ENCODE measurements at places on chromosomes 3 and 15.

DNA sequence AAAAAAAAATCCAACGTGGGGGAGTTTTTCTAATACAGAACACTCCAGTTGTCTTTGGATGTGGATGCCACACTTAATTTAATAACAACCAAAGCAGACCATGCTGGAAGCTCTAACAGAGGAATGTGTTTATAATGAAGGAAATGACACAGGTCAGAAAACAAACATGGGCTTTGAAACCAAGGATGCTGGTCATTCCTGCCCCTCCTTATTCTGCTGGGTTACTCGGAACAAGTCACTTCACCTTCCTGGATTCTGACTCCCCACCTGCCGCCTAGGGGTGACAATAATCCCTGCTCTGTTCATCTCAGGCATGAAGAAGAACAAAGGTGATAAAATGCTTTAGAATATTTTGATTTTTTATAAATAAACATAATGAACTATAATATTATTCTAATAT lies 240.9 kb upstream of the ADAMTS9 start:
- DNase-seq: no peak

DNA sequence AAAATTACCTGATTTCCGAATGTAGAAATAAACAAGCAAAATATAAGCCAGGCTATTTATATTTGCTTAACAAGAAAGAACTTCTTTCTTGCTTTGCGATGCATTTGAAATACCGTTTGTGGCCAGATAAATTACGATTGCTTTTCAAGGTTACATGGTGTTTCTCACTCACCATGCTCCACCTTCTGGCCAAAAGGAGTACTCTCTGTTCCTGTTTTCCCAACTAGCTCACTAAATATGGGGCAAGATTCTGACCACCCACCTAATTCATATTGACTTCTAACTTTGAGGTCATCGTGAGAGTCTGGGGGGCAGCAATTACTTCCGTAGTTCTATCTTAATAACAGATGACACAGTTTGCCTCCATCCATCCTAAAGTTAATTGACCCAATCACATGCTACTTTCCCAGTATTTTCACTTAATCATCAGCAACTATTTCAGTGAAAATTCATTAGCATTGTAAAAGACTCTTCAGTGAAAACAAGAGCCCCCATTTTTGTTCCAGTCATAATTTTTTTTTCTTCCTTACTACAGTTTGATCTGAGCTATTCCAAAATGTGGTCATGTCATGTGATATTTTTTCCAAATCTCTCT lies 25.9 kb downstream of the ACP3 start:
- no peak for DNase-seq

DNA sequence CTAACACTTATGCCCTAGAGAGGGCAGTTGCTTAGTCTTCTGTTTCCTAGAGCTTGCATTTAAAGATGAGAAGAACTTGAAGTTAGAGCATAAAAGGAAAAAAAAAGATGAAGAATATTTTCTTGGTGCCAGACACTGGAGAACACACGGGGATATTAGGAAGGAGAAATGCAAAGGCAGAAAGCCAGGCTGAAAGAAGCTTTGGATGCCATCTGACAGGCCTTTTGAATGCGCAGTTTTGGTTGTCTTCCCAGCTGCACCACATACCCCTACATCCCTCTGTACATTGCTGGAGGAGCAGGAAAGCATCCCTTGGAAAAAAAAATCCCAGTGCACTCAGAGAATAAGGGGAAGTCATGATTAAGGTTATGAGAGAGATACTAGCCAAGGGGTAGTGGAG lies 378.9 kb downstream of the GAP43 start:
- DNase-seq: no peak

GRCh38 chr15:27448234-27448633 lies 477.3 kb downstream of the GABRG3 start:
- no peak for DNase-seq

DNA sequence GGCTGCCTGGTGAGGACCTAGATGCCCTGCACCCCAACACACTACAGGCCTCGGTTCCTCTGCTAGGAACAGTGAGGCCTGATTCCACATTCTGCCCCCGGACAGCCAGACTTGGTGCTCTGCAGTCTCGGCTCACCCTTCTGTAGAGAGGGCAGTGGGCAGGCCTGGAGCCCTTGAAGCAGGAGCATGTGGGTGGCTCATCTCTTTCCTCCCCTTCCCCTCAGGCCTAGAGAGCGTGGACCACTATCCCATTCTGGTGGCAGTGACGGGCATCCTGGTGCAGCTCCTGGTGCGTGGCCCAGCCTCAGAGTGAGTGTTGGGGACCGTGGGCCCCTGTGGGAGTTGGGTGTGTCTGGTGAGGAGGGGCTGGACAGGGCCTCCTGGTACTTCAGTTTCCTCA lies 3.3 kb downstream of the AMIGO3 start:
- no peak for DNase-seq

GRCh38 chr3:177102553-177102952 lies 94.7 kb downstream of the TBL1XR1 start:
- no peak for DNase-seq

- DNase-seq: no peak
These were observed 140.4 kb downstream of the NEK10 start for GRCh38 chr3:27228805-27229204.

- DNase-seq: no peak
These were observed 98.0 kb upstream of the RORA start for GRCh38 chr15:61327019-61327631.

DNA sequence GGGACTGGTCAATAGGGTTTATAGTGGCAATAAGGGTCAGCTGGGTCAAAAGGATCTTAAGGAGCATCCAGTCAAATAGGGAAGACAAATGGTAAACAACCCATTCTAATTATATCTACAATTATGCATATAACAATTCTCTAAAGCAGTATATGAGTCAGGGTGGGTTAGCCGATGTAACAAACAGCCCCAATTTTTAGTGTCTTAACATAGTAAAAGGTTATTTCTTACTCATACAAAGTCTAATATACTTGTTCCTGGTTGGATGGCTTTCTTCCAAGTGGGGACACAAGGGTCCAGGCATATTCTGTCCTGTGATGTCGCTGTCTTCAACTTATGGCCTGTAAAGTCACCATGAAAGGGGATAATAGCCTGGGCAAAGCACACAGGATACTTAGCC lies 97.9 kb upstream of the GALNT15 start:
- DNase-seq: no peak

GRCh38 chr3:141294301-141294700 lies 62.7 kb downstream of the PXYLP1 start:
- no peak for DNase-seq

GRCh38 chr3:138186221-138186620 lies 880 bp upstream of the ARMC8 start:
- DNase-seq: no peak

DNA sequence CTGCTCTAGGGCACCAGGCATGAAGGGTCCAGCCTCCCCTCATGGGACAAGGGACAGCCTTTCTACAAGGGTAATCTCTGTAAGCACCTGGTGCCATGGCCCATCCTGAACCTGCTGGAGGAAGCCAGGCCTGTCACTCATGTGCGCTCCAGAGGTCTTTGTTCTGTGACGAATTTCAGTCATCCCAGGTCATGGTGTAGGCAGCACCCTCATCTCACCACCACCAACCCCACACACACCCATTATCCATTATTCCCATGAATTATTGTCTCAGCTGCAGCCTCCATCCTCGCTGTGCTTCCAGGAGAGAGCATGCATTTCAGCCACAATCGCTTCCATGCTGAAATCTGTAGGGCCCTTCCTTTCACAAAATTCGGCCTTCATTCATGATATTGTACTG lies 419.3 kb downstream of the EPHB1 start:
- no peak for DNase-seq

DNA sequence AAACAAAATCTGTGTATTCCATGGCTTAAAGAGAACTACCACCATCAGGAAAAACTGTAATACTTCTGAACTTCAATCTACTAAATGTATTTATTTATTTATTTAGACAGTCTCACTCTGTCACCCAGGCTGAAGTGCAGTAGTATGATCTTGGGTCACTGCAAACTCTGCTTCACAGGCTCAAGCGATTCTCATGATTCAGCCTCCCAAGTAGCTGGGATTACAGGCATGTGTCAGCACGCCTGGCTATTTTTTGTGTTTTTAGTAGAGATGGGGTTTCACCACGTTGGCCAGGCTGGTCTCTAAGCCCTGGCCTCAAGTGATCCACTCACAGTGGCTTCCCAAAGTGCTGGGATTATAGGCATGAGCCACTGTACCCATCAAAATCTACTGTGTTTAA lies 202.3 kb upstream of the POU1F1 start:
- no peak for DNase-seq

GRCh38 chr3:9909221-9910013 lies 6.8 kb downstream of the IL17RE start:
- no peak for DNase-seq

- DNase-seq: no peak
These were observed 38.3 kb upstream of the PSMD6 start for GRCh38 chr3:64061628-64062027.

- no peak for DNase-seq
These were observed 54.4 kb upstream of the LRRFIP2 start for GRCh38 chr3:37228749-37229148.

DNA sequence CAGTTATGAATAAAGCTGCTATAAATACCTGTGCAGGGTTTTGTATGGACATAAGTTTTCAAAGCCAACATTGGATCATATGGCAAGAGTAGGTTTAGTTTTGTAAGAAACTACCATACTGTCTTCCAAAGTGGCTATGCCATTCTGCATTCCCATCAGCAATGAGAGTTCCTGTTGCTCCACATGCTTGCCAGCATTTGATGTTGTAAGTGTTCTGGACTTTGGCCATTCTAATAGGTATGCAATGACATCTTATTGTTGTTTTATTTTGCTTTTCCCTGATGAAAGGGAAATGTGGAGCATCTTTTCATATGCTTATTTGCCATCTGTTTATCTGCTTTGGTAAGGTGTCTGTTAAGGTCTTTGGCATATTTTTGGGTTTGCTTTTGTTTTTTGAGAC lies 22.2 kb upstream of the BLM start:
- DNase-seq: no peak

DNA sequence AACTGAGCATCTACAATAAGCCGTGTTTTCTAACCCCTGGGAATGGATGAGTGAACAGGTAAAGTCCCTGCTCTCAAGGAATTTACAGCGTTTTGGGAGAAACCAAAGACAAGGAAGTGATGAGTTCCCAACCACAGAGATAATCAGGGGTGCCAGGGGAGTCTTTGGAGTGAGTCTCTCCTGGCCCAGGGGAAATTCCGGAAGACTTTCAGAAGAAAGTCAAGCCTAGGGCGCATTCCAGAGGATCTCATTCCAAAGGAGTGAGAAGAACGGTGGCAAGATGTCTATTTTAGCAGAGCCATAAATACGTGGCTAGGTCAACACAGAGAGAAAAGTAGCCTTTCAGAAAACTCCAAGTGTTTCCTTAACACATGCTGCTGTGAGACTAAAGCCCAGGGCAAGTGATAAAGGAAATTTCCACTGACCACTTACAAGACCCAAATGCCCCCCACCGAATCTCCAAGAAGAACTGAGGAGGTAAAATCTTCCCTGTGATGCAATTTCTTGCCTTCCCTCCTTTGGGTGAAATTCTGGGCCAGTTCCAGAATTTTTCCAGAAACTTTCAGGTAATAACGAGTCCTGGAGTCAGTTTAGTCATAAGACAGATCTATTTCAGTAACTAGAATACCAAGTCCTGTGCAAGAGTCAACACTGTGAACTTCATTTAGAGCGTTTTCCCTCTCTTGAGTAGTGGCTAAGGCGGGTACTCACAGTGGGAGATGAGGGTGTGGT lies 437.4 kb downstream of the NR2F2 start:
- no peak for DNase-seq

DNA sequence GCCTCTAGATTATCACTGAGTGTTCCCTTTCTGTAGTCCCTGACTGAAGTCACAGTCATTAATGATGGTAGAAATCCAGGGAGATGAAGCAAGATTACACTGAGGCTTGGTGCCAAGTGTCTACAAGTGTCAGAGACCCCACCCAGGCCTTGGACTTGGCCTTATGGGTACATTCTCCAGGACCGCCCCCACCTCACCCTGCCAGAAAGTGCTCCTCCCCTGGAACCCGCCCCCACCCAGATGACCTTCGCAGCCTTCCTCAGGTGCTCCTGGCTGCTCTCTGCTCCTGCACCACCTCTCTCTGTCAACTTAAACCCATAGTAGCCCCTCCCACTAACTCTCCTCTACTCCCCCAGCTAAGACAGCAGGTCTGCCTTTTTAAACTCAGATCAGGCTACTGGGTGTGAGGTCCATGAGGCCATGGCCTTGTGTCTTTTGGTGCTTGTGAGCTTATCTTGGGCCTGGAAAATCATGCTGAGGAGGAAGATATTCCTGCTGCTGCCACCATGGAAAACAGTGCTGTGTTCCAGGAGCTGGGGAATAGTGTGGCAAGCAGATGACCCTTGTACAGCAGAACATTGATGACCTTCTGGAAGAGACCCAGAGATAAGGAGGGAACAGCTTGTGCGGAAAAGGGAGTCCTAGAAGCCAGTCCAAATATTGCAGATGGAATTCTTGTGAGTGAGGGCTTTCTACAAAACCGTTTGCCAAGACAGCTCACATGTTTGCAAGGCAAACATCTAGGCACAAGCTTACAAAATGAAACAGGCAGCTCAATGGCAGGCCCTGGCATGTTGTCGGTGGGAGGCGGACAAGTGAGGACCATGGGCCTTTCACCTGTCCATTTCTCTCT lies 40.3 kb upstream of the NDUFB4 start:
- no peak for DNase-seq

DNA sequence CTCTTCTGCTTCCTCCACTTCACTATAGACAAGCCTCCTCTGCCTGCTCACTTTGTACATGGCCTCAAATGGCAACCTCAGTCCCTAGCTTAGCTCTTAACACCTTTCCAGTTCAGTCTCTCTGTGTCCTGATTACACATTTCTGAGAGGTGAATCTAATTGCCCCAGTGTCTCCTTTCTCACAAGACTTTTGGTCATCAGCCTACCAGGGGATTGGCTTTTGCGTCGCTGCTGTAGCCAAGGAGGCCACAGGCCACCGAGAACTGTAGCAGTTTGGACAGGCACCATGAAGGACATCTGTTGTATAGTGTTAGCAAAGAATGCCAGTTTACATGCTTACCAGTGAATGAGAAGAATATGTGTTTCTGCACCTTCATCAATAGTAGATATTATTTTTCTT lies 8.5 kb downstream of the IREB2 start:
- DNase-seq: no peak

DNA sequence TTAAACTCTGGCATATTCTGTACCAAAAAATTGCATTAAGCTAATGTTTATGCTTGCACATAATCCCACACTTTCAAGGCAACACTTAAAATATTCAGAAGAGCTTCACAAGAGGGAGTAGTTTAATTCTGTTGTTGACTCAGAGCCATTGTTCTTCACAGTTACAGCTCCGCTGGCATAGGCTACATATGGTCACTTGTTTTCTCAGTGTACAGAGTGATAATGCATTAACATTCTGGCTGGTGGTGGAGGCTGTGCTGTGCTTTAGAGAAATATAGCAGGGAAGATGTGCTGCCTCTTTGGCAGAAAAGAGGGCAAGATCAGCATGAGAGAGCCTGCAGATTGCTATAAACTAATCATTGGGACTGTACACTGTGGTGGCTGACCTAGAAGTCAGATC lies 13.3 kb downstream of the NLGN1 start:
- DNase-seq: no peak

GRCh38 chr3:112794622-112795172 lies 52.0 kb downstream of the CD200R1L start:
- DNase-seq: no peak

Measured in CMK (cell line).